ENCODE measurements at places on chromosomes 3 and 15.

GRCh38 chr3:34005886-34006285 lies 207.5 kb downstream of the PDCD6IP start:
- DNase-seq = no peak

DNA sequence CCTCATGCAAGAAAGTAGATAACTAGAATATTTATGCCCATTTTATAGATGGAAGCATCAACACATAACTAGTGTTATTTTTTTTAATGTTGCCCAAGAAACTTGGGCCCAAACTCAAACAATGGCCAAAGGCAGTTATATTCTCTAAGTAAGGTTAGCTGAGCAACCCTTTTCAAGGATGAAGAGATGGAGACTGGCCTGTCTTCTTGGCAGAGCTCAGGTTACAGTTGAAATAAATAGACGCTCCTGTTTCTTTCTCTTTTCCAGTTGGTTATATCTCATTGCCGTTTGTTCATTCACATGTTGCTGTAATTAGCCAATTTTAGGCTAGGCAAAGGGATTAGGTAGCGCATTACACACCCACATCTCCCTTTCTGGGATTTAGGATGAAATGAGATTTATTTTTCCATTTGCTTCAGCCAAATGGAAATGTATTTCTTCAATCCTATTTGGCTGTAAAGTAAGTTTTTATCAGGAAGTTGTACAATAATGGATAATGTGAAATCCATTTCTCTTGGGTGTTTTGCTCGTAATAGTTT lies 93.2 kb downstream of the CMSS1 start:
- no peak for DNase-seq

- no peak for DNase-seq
Measured at GRCh38 chr3:39000008-39000450, 51.7 kb downstream of the SCN11A start.

DNA sequence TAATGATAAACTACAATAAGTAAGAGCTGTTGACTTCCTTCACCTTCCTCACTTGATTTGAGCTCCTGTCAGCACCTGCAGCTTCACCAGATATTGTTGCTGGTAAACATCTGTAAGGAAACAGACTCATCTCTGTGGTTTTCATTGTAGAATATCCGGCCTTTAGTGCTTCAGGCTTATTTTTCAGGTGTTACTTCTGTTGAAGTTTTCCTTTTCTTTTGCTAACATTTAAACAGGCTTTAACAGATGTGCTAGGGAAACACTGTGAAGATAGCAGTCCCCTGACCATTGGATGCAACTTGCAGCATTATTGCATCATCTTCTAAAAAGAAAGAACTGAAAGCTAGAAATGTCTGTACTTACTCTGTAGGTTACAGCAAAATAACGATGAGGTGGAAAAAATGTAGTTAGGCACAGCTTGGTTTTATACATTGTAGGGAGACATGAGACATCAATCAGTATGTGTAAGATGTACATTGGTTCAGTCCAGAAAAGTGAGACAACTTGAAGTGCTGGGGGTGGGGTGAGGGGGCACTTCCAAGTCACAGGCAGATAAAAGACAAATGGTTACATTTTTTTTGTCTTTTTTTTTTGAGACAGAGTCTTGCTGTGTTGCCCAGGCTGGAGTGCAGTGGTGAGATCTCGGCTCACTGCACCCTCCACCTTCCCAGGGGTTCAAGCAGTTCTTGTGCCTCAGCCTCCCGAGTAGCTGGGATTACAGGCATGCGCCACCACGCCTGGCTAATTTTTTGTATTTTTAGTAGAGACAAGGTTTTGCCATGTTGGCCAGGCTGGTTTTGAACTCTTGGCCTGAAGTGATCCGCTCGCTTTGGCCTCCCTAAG lies 10.2 kb downstream of the EDEM1 start:
- DNase-seq = no peak

GRCh38 chr3:38649500-38650247 lies at the start of gene SCN5A:
SCN5A (minus strand) TSS chr3:38649687; CDS start chr3:38633307, 16,380 bp downstream.
- no peak for DNase-seq

DNA sequence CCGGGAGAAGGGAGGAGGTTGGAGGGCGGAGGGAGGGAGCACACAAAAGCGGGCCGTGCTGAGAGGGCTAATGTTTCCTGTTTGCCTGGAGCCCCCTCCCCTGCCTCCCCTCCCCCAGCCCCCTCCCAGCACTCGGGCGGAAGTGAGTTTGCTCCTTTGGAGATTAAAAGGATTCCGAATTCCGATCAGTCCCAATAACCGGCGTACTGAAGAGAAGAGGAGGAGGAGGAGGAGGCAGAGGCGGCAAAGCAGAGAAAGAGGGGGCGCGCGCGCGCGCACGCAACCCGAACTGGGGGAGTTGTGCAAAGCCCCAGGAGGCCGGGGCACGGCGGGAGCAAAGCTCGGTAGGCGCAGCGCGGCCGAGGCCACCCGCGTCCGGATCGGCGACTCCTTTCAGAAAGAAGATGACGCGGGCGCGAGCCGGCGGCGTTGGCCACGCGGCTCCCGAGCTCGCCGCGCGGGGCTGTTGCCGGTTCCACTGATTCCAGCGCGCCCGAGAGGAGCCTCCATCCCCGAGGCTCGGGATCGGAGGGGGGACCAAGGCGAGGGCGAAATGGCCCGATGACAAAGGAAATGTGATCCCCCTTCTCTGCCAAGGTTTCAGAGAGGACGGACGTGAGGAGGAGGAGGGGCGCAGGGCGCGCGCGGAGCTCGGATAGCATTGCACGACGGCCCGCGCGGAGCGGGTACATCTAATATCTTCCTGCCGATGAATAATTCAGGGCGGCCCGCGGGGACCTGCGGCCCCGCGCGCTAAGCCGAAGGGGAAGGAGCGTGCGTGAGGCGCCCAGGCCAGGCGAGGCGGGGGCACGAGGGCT lies 1.1 kb upstream of the TRIM71 start:
- DNase-seq = no peak

GRCh38 chr3:113079218-113079961 lies 88.6 kb downstream of the GTPBP8 start:
- DNase-seq = no peak

GRCh38 chr15:57297163-57297593 lies 79.1 kb upstream of the CGNL1 start:
- no peak for DNase-seq

DNA sequence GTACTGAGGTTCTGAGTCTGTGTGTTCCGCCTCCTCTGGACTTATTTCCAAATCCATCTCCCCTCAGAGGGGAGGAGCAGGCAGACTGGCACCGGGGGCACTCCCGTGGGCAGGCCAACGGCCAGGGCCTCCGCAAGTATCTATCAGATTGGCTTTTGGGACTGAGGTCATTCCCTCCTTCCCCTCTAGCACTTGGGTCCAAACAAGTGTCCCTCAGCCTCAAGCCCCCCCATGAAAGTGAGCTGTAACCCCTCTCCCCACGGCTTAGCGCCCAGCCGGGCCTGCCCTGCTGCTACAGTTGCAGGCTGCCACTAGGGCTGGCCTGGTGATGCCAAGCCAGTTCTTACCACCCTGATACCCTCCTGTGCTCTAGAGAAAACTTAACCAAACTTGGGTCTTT lies 17.4 kb downstream of the ITGA11 start:
- DNase-seq = no peak

GRCh38 chr3:127034990-127035652 lies 52.2 kb downstream of the PLXNA1 start:
- no peak for DNase-seq

- no peak for DNase-seq
Measured at GRCh38 chr15:56959318-56959648, 40.8 kb downstream of the TCF12 start.

All from activated CD4-positive, alpha-beta T cell treated with anti-CD3 and anti-CD28 coated beads for 24 hours (primary cell).